Suprapubic skin (tissue), 4 donors: ENCODE measurements at places on chromosomes 11 and 22. TPM values are rescaled to one million over a fixed set of nuclear protein-coding genes. Genes with fewer than 3 reads are reported as not detected.

Gene LRP4
- total RNA-seq: 107 TPM

Gene SBF1
- total RNA-seq: 137 TPM

Gene GPR83
- total RNA-seq: 0.23 TPM

Gene TIGD3
- not detected for total RNA-seq
